Muscle of arm (tissue), 14 donors: ENCODE measurements at places on chromosomes 3 and 15.
A peak's percentile ranks its signal among the peaks of the same experiment; 100 is the strongest.

DNA sequence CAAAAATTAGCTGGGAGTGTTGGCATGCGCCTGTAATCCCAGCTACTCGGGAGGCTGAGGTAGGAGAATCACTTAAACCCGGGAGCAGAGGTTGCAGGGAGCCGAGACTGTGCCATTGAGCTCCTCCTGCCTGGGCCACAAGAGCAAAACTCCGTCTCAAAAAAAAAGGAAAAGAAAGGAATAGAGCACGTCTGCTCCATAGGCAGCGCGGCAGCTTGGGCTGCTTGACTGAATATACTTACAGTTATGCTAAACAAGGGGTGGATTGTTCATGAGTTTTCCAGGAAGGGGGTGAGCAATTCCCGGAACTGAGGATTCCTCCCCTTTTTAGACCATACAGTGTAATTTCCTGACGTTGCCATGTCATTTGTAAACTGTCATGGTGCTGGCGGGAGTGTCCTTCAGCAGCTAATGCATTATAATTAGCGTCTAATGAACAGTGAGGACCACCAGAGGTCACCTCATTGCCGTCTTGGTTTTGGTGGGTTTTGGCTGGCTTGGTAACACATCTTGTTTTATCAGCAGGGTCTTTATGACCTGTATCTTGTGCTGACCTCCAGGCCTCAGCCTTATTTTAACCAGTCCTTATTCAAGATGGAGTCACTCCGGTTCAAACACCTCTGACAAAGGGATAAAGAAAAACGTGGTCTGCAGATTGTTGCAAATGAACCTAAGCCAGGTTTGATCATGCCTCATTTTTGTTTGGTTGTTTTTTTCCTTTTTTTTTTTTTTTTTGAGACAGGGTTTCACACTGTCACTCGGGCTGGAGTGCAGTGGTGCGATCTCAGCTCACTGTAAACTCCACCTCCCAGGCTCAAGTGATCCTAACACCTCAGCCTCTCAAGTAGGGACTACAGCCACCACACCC is 24.9 kb upstream of the SENP5 start:
- no peak for DNase-seq

DNA sequence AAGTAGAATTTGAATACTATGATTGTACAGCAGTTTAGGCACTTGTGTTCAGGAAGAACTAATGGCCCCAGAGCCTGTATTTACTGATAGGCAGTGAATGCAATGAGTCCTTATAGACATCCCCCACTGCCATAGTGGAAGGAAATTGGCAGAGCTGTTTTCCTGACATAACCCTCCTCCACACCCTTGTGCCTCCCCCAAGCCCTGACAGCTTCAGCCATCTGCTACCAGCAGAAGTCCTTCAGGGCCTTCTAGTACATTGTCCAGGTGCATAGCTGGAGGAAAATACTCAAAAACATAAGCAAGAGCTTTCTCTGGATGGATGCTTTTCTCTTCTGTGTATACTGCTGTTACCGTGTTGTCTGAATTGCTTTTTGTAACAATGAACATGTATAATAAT is 20.6 kb downstream of the ARHGAP31 start:
- DNase-seq: no peak

DNA sequence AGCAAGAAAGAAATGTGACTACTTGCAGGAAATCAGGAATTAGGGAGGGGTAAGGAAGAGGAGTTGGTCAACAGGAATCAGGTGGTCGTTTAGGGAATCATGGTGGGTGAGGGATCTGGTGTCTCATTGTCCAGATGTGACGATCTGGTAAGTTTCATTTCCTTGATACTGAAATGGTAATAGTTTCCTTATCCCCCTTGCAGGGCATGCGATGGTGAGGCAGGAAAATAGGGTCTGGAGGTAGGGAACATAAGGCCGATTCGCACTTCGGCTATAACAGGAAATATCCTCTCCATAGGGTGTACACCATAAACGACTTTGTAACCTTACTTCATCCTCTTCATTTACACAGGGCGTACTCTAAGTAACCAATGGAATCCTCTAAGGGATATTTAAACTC is 574 bp upstream of the LRRC34 start:
- no peak for DNase-seq

GRCh38 chr3:54206874-54207273 is 84.5 kb downstream of the CACNA2D3 start:
- no peak for DNase-seq

DNA sequence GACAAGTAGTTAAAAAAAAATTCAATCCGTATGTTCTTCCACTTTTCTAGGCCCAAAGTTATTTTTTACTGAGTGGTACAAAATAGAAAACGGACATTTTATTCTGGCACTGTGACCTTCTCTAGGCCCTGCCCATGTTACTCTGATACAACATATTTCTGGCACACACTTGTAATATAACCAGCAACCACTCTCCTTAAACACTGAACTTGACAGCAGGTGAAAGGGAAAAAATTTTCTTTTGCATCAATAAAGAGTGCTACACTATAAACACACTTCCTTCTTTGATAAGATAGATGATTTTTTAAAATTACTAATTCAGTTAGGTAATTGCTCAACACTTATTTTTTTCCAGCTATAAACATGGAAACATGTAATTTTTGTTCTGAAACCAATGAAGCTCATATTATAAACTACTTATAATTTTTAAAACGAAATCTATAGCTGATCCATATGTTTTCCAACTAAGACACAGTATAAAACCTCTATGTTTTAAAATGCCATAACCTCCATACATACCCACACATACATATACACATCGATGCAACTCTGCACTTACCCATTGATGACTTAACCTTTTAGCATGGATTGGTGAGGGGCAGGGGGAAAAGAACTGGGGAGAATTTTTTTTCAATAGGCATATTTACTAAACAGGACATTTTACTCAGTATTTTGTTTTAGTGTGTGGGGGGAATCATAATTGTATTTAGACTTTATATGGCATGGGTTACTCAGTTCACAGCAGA is 5.3 kb upstream of the CTNNB1 start:
- DNase-seq: no peak

GRCh38 chr3:29597376-29598008 is 316.6 kb downstream of the RBMS3 start:
- no peak for DNase-seq

GRCh38 chr3:11291808-11292207 is 19.6 kb downstream of the ATG7 start:
- DNase-seq: no peak

DNA sequence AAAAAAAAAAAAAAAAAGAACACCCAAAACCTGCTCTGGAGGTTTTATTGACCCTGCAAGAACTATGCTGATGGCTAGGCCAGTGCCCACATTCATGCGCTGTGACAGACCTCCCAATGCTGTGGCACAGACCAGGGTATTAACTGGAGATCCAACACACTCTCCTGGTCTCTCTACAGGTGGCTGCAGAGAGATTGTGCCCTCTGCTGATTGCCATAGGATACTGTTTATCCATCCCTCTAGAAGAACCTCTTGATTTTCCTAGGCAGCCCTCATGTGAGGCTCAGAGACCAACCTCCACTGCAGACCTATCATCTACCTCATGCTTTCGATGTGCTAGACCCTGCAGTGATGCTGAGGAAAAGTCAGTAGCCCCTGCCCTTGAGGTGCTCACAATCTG is 125.5 kb upstream of the TRIM42 start:
- DNase-seq: no peak

- no peak for DNase-seq
Observed at GRCh38 chr3:168859574-168859973, 763.9 kb upstream of the GOLIM4 start.

DNA sequence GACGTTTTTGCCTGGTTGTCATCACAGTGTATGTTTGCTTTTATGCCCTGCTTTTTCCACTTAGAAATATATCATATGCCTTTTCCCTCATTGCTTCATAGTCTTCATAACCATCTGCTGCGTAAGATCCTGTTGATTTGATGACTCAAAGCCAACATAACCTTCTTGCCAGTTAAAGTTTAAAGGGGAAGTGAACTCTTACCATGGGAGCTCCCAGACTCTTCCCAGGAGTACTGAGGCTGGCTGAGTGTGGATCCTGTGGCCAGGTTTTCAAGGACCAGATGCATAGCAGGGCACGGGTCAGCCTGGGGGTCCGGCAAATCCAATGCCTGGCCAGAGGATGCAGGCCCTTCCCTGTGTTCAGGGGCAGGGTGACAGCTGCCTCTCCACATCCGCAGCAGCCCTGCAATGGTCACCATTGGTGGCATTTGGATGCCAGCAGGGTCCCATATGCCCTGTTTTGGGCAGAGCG is 42.0 kb upstream of the SACM1L start:
- peak; percentile 33 for DNase-seq

DNA sequence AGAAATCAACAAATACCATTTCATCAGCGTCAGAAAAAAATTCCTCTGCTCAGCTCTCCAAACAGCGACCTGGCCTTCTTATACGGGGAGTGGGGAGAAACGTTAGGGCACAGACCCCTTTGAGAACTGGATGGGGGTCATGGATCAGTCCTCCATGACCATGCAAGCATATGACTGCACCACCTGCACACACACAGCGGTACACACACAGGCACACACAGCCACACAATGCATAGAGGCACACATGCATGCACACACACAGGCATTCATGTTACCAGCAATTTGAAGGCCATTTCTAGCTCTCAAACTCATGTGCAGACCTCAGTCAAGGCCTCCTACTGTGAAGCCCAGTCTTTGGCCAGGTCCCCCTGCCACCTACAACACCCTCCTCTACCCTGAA is 50.2 kb downstream of the SLC41A3 start:
- no peak for DNase-seq

GRCh38 chr3:183259621-183260020 is 6.6 kb downstream of the B3GNT5 start:
- no peak for DNase-seq

DNA sequence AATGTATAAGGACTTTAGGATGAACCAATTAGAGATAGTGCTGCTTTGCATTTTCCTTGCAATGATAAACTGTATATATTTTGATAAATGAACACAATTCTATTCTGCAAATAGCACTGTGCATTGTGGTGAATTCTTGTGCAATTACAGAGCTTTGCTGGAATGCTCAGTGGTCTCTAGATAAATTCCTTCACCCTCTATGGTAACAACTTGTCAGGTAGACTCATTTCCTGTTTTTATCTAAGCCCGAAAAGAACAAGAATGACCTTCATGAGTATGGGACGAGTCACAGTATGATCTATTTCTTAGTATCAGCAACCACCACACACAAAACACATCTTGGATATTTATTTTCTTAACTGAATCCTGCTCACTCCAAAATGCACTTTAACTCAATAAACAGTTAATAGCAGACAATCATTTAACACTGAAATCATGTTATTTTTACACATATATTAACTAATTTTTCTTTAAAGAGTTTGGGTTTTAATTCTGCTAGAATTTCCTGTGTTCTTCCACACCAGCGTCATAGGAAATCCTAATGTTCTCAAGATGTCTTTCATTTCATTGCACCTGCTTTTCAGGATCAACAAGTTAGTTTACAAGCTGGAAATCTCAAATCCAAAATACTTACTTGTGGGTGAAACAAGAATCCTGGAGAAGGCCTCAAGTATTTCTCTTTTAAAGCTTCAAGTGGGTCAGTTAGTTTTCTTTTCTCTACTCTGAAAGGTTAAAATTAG is 551.2 kb downstream of the MECOM start:
- DNase-seq: no peak

DNA sequence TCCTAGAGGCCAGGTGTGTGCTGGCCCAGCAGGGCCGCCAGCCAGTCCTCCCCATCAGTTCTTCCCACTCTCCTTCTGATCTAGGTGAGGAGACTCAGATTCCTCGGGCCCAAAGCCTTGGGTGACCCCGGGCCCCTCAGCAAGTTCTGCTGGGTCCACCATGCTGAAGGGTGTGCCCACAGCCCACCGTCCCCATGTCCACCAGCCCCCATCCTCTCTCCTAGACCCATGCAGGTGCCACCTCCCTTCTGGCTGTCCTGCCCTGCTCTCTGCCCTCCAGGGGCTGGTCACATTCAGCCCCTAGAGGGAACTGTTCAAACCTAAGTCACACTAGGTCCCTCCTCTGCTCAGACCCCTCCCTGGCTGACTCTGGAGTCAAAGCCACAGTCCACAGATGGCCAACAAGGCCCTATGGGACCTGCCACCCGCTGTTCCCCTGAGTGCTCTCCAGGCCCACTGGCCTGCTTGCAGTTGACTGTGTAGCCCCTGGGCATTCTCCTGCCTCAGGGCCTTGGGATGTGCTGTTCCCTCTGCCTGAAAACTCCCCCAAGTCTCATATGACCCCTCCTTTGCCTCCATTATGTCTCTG is 878 bp upstream of the TLR9 start:
- no peak for DNase-seq

GRCh38 chr3:185361920-185362319 is 1.0 kb upstream of the MAP3K13 start:
- no peak for DNase-seq

DNA sequence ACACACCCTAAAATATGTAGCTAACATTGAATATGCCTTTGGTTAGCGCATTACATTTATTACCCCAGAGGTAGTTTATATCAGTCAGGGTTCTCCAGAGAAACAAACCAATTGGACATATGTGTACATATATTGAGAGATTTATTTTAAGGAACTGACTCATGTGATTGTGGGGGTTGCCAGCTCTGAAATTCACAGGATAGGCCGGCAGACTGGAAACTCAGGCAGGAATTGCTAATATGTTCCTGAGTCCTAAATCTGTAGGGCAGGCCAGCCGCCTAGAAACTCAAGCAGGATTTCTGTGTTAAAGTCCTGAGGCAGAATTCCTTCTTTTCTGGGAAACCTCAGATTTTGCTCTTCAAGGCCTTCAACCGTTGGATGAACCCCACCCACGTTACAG is 189.7 kb downstream of the CDIN1 start:
- DNase-seq: no peak

DNA sequence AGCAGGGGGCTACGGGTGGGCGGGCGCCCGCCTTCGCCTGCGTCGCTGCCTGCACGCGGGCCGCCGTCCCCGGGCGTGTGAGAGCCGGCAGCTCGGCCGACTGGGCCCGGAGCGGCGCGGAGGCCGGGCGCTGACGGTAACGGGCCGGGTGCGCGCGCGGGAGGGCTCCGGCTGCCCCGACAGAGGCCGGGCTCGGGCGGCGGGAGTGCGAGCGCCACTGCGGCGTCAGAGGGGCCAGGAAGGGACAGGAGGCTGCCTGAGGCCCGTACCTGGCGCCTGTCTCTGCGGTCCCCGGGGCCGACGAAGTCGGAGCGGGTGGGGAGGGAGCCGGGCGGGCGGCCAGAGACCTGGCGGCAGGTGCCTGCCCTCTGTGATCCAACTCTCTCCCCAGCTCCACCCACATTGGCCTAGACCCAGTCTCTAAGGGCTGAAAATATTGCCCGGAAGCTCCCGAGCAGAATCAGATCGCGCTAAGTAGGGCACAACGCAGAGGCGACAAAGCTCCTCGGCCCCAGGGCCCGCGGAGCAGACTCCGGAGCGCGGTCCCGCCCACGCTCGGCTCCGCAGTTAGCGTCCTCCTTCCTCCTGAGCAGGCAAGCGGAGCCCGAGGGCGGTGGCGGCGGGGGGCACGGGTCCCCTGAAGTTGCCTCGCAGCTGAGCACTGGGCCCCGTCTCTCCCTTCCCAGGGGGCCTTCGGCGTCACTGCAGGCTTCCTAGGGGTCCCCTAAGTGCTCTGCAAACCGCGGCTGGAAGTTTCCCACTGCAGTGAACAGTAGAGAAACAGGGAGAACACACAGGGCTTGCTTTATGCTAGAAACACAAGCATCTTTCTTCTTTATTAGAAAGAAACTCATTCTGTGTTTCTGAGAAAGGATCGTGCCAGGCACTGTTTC is at the start of gene MAN2A2:
MAN2A2 (plus strand) TSS at position 463 of the 893 bp plus-strand sequence. CDS start 906 bp downstream, outside the sequence.
- DNase-seq: peak; percentile 53

- no peak for DNase-seq
Observed at GRCh38 chr3:57900786-57901185, 107.4 kb upstream of the FLNB start.

- DNase-seq: no peak
Observed at GRCh38 chr15:20340931-20341661, 200.5 kb downstream of the GOLGA6L6 start.
